ENCODE measurements at places on chromosomes 6 and 20. TPM values are rescaled to one million over a fixed set of nuclear protein-coding genes. Genes with fewer than 3 reads are reported as not detected.

REV3L gene
- polyA plus RNA-seq = 12.1 TPM

SNAP25 gene
- not detected for polyA plus RNA-seq

SEMG1 gene
- not detected for polyA plus RNA-seq

SMLR1 gene
- polyA plus RNA-seq = not detected

PTGIS gene
- not detected for polyA plus RNA-seq

HCRTR2 gene
- polyA plus RNA-seq = not detected

DNA sequence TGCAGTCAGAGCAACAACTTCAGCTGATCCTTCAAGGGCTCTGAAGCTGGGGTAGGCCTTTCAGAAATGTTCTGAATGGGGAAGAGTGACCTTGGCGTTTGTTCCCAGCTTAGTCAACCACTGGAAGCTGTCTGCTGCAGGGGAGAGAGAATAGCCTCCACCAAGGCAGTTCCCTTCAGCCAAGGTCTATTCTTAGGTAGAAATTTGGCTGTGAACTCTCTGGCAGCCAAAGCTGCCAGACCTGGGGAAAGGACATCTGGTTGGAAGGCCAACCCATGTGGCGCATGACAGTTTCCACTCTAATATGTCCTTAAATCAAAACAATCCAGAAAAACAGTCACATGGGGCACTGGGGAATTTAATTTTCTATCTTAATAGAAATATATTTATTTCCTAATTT lies 60.1 kb downstream of the FBXO5 start:
- DNase-seq = no peak

- peak; percentile 87 for DNase-seq
Measured at GRCh38 chr6:26123675-26123946, 36.4 kb downstream of the HFE start.

DNA sequence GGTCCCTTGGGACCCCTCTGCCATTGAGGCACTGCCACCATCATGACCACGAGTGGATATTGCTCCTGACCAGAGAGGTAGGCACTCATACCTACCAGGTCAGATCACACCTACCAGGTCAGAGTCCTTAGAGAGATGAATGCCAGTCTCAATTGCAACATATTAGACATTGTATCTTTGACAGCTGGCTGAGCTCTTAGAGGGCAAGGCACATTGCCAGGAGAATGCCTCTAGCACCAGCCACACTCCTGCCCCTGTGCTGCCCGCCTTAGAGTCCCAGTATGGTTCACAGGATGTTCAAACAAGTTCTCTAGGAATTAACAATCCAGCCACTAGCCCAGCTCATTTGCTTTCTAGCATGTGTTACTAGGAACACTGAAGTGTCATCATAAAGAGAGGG lies 65.9 kb downstream of the TMEM244 start:
- DNase-seq = no peak

DNA sequence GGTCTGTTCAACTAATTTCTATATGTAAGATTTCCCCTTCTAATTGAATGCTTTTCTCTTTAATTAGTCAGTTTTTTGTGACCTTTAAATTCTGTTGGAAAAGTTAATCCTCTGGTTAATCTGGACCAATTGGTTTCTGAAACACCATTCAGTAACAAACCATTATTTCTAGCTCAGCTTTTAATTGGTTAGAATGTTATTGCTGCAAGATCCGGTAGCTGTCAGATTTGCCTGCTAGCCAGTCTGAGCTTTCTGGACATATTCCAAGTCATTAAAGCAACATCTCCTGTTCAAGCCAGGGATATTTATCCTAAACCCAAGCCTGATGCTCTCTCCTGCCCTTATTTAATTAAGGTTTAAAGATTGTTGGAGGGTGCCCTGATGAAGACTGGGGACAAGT lies 55.1 kb upstream of the FBXL4 start:
- no peak for DNase-seq

- DNase-seq = no peak
Measured at GRCh38 chr6:82178077-82178758, 69.3 kb downstream of the IBTK start.

GRCh38 chr6:155417454-155417853 lies 38.2 kb downstream of the NOX3 start:
- no peak for DNase-seq

DNA sequence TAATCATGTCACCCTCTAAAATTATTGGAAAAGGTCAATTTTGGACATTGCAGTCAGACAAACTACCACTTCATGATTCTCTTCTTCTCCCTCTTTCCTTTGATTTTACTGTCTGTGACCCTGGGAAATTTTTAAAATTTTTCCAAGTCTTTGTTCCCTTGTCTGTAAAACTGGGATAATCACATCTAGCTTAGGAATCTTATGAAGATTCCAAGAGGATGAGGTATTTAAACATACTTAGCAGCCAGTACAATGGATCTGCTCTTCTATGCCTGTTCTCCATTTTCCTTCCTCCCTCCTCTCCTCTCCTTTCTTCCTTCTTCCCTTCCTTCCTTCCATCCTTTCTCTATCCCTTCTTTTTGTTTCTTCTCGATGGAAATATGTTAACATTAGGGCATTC lies 651.6 kb upstream of the MARCKS start:
- no peak for DNase-seq

DNA sequence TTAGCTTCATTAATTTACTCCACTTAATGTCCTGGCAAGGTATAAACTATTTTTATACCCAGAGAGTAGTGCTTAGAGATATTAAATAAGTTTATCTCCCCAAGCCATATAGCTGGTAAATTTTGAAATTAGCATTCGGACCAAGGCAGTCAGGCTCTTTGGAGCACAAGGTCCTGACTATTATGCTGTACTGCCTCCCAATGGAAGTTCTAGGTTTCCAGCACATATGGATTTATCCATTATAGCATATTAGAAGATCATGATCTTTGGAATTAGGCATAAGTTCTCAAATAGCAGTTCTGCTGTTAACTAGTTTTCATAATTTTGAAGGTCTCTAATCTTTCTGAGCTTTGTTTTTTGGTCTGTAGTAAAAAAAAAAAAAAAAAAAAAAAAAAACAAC lies 835.3 kb upstream of the EPHA7 start:
- DNase-seq = no peak

GRCh38 chr6:84379142-84379541 lies 151.7 kb upstream of the CEP162 start:
- DNase-seq = no peak

Data from naive thymus-derived CD8-positive, alpha-beta T cell (primary cell).